Peyer's patch (tissue), 4 donors: ENCODE measurements at places on chromosomes 13 and 19.
A peak's percentile ranks its signal among the peaks of the same experiment; 100 is the strongest.

GRCh38 chr13:111908981-111909380, 158.0 kb upstream of the SOX1 start:
- H3K27ac ChIP-seq: no peak overlapping the region
- H3K4me3 ChIP-seq: no peak overlapping the region
- no peaks in the 10 kb centered on the region for H3K27me3 ChIP-seq
- peak; percentile 1 for DNase-seq
- H3K4me1 ChIP-seq: no peaks in the 10 kb centered on the region
- no peaks in the 10 kb centered on the region for H3K36me3 ChIP-seq

DNA sequence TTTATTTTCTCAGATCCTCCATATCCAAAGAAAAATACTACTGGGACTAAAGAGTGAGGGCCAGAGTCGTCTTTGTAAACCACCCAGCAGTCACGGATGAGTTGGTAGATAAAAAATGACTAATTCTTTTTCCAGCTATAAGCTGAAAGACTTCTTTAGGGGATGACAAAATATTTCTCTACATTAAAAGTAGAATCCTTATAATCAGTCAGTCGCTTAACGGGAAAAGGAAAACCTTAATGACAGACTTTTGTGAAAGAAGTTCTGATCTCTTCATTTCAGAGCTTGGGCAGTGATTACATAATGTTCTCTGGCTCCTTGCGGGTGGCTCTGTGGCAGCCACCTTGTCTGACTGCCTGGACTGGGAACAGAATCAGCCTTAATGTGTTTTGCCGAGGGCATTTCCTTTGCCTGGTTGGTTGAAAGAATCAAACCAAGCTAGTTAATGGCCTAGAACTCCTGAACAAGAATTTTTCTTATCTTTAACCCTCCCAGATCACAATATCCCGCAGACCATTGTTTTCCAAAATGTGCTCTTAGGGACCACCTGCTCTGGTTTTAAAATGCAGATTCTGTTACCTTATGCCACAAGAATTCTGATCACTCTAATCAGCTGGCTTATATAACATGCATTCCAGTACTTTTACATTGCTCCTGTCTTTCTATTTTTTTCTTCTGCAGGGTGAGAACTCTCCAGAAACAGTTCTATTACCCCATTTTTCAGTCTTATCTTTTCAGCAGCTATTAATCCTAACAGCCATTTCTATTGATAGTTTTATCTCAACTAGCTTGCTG, 2.5 kb downstream of the ITM2B start:
- peak overlapping the region; percentile 99 for H3K27ac ChIP-seq
- H3K27me3 ChIP-seq: no peaks in the 10 kb centered on the region
- H3K4me1 ChIP-seq: peaks cover 5% of the 10 kb centered on the region
- peaks cover 14% of the 10 kb centered on the region for H3K36me3 ChIP-seq
- DNase-seq: no peak

GRCh38 chr13:79392882-79393563, 13.0 kb downstream of the RBM26 start:
- H3K27ac ChIP-seq: peak overlapping the region; percentile 41
- H3K4me1 ChIP-seq: peaks cover 12% of the 10 kb centered on the region
- no peaks in the 10 kb centered on the region for H3K27me3 ChIP-seq
- peak overlapping the region; percentile 18 for H3K4me3 ChIP-seq
- no peaks in the 10 kb centered on the region for H3K36me3 ChIP-seq

DNA sequence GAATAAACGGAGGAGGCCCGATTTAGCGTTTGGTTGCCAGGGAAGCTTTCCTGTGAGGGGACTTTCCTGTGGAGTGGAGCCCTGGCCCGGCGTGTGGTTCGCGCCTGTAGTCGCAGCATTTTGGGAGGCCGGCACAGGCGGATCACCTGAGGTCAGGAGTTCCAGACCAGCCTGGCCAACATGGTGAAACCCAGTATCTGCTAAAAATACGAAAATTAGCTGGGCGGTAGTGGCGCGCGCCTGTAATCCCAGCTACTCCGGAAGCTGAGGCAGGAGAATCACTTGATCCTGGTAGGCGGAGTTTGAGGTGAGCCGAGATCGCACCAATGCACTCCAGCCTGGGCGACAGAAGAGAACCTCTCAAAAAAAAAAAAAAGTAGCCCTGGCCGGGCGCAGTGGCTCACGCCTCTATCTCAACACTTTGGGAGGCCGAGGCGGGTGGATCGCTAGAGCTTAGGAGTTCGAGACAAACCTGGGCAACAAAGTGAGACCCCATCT, 6.9 kb downstream of the KANK3 start:
- no peak for DNase-seq
- peaks cover 26% of the 10 kb centered on the region for H3K4me1 ChIP-seq
- no peaks in the 10 kb centered on the region for H3K36me3 ChIP-seq
- H3K27ac ChIP-seq: no peak overlapping the region

GRCh38 chr19:32404933-32405430, 588 bp upstream of the DPY19L3 start:
- peaks cover 19% of the 10 kb centered on the region for H3K4me1 ChIP-seq
- peak; percentile 73 for DNase-seq
- H3K36me3 ChIP-seq: peaks cover 6% of the 10 kb centered on the region
- peak overlapping the region; percentile 99 for H3K27ac ChIP-seq
- no peaks in the 10 kb centered on the region for H3K27me3 ChIP-seq

DNA sequence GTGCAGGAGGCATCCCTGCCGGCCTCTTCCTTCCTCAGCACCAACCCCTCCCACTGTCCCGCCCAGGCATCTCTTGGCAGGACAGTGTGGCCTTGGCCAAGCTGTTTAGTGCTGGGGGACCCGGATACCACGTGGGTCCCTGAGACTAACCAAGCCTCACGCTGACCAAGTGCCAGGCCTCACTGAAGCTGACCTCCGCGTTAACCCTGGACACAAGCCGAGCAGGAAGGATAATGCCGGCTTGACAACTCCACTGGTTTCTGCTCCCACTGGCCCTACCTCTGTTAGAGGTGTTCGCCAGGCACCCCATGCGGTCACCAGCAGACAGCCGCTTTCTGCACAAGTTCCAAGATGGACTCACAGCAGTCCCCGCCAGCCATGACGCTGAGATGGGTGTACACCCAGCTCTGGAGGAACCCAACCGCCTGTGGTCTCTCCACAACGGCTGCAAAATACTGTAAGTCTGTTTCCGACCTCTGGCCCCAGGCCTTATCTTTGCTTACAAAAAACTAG, 12.4 kb downstream of the GRTP1 start:
- H3K4me3 ChIP-seq: no peak overlapping the region
- H3K27ac ChIP-seq: no peak overlapping the region
- H3K27me3 ChIP-seq: no peaks in the 10 kb centered on the region
- no peak for DNase-seq

DNA sequence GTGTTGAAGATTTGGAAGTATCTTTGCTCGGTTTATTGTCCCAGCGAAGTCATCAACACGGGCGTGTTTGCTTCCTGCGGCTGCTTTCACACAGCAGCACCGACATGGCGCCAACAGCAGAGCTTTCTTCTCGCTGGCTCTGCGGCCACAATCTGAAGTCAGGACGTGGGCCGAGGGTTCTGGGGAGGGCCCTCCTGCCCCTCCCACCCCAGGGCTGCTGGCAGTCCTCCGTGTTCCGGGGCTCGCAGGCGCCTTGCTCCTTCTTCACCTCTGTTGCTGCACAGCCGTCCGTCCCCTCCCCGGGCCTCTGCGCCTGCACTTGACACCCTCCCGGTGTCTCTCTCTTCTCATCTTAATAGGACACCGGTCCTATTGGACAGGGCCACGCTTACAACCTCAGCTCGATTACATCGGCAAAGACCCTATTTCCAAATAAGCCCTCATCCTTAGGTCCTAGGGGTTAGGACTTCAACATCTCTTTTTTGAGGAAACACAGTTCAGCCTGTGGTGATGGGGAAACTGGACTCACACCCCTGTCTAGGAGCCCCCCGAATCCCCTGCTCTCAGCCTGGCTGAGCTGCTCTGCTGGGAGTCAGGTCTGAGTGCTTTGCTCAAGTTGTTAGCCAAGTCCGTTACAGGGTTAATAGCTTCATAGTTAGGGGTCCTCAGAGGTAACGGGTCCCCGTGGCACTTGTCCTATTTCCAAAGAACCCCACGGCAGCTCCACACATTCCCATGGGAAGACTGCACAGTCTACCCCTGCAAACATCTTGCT, 2.7 kb upstream of the TEX29 start:
- H3K4me1 ChIP-seq: no peaks in the 10 kb centered on the region
- DNase-seq: no peak
- H3K4me3 ChIP-seq: no peak overlapping the region
- no peaks in the 10 kb centered on the region for H3K27me3 ChIP-seq
- no peak overlapping the region for H3K27ac ChIP-seq
- H3K36me3 ChIP-seq: no peaks in the 10 kb centered on the region

DNA sequence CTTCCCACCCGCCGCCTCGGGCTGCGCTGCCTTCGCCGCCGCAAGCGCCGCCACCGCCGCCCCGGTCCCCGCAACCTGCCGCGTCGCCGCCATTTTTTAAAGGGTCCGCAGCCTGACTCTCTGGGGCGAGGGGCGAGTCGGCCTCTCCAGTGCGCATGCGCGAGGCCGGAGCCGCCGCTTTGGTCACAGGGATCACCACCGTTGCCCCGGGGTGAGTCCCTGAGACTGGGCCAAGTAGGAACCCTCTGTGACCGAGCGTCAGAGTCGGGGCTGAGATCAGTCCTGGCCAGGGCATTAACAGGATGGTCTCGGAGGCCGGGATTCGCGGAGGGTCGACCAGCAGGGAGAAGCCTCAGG, 42.6 kb downstream of the ZNF146 start:
- H3K27me3 ChIP-seq: no peaks in the 10 kb centered on the region
- H3K4me3 ChIP-seq: peak overlapping the region; percentile 39
- H3K4me1 ChIP-seq: no peaks in the 10 kb centered on the region
- no peak for DNase-seq

- no peak for DNase-seq
- no peak overlapping the region for H3K4me3 ChIP-seq
- H3K27ac ChIP-seq: no peak overlapping the region
- no peaks in the 10 kb centered on the region for H3K27me3 ChIP-seq
Observed at GRCh38 chr19:5078182-5078581, 109.3 kb downstream of the KDM4B start.

DNA sequence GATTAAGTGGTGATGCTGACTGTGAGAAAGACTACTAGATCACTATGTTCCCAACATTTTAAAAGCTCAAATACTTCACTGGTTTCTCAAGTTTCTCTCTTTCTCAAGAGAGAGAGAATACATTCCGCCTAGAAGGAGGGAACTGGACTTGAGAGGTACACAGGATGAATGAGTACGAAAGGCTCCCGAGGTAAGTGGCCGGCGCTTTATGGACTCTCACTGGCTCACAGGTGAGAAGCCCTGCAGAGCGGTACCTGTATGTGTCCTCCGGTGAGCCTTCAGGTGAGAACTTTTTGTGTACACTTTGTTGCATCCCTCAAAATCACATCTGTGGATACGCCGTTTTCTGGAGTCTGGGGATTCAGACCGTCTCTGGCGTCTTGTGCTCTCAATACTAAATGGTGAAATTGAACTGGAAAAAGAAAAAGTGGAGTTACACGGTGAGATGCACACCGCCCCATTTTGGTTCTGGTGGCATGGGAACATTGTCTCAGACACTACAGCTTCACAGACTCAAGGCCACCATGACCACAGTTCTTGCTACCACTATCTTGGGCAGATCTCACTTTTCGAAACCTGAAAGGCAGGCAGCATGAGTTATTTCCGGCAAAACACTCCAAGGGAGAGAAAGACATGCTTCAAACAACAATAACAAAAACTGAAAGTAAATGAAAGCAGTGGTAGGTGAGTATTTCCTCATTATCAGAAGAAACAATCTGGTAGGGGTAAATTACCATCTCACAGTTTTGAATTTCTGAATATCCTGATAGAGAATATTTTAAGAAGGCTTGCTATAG, 418.9 kb downstream of the KLF12 start:
- H3K4me1 ChIP-seq: peaks cover 9% of the 10 kb centered on the region
- no peaks in the 10 kb centered on the region for H3K27me3 ChIP-seq
- H3K4me3 ChIP-seq: no peak overlapping the region
- no peak for DNase-seq

GRCh38 chr19:35373492-35373891, 2.6 kb downstream of the GPR42 start:
- no peaks in the 10 kb centered on the region for H3K4me1 ChIP-seq
- no peak for DNase-seq
- no peaks in the 10 kb centered on the region for H3K36me3 ChIP-seq
- no peak overlapping the region for H3K4me3 ChIP-seq
- no peak overlapping the region for H3K27ac ChIP-seq

- no peak for DNase-seq
- no peak overlapping the region for H3K4me3 ChIP-seq
- no peak overlapping the region for H3K27ac ChIP-seq
- H3K36me3 ChIP-seq: no peaks in the 10 kb centered on the region
Observed at GRCh38 chr13:66237411-66238062, 992.6 kb downstream of the PCDH9 start.

GRCh38 chr19:17909003-17909732, 23.6 kb upstream of the CCDC124 start:
- H3K4me1 ChIP-seq: no peaks in the 10 kb centered on the region
- H3K27ac ChIP-seq: no peak overlapping the region
- H3K27me3 ChIP-seq: no peaks in the 10 kb centered on the region
- H3K36me3 ChIP-seq: no peaks in the 10 kb centered on the region
- no peak overlapping the region for H3K4me3 ChIP-seq
- DNase-seq: no peak

GRCh38 chr19:29872224-29872731, 60.5 kb downstream of the CCNE1 start:
- H3K4me3 ChIP-seq: no peak overlapping the region
- H3K36me3 ChIP-seq: no peaks in the 10 kb centered on the region
- peaks cover 12% of the 10 kb centered on the region for H3K4me1 ChIP-seq
- peaks cover 4% of the 10 kb centered on the region for H3K27me3 ChIP-seq
- DNase-seq: no peak

DNA sequence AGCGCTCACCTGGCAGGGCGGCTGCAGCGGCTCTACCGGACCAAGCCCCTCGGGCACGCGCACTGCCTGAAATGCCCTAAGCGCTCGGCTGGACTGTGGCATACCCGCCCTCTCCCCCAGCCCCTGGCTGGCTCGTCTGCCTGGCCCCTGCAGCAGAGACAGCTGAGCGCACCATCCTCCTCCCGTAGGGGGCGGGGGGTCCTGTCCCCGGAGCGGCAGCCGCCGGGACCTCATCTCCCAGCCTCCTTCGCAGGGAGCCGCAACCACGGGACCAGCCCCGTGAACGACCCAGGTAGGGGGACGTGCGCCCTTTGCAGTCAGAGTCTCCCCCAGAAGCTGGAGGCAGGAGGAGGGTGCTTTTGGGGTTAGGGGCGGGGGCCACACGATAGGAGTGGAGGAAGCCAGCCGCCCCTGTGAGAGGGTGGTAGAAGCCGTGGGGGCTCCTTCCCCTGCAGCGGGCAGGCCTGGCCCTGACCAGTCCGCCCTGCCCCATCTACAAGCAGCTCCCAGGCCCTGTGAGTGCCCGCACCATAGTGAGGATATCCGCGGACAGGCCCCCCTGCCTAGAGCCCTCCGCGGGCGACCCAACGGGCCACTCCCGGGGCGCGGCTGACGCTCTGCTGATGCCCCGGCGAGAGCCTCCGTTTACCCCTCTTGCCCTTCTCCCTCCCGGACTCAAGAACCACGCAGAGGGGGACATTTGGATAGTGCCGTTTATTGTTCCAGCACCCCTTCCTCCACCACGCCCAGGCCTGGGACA, 34.2 kb downstream of the ZNF787 start:
- no peak overlapping the region for H3K4me3 ChIP-seq
- DNase-seq: no peak
- H3K27ac ChIP-seq: no peak overlapping the region
- H3K36me3 ChIP-seq: no peaks in the 10 kb centered on the region
- no peaks in the 10 kb centered on the region for H3K27me3 ChIP-seq

- H3K4me1 ChIP-seq: no peaks in the 10 kb centered on the region
- no peak for DNase-seq
- H3K4me3 ChIP-seq: peak overlapping the region; percentile 58
- H3K27me3 ChIP-seq: no peaks in the 10 kb centered on the region
Observed at GRCh38 chr13:96052656-96053002, 572 bp downstream of the UGGT2 start.
